ENCODE measurements at places on chromosomes 6 and 20.
A peak's percentile ranks its signal among the peaks of the same experiment; 100 is the strongest.

GRCh38 chr6:73879501-73880293, 183.7 kb downstream of the CD109 start:
- no peak for DNase-seq

DNA sequence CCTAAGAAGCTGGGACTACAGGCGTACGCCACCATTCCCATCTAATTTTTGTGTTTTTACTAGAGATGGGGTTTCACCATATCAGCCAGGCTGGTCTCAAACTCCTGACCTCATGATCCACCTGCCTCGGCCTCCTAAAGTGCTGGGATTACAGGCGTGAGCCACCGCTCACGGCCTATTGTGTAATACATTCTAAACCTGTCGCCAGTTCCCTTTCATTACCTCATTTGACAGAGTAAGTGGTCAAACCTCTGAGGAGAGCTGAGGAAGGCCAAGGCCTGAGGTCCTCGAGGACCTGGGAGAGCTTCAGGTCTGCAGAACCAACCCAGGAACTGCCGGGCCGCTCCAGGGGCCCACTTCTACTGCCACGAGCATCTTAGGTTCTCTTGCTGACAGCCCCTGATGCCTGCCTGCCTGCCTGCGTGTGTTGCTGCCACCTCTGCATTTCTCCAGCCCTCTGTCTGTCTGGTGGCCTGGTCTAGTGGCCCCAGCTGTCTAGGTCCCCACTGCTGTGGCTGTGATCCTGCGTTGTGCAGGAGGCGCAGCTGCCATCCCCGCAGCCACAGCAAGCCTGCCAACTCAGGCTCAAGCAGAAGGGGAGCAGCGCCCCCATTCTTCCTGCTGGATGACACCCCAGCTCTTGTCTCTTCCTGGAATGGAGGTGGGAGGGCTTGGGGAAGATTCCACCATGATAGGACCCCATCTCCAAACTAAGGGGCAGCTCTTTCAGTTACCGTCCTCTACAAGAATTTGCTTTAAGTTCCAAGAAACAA, 45.3 kb downstream of the PRR18 start:
- no peak for DNase-seq

DNA sequence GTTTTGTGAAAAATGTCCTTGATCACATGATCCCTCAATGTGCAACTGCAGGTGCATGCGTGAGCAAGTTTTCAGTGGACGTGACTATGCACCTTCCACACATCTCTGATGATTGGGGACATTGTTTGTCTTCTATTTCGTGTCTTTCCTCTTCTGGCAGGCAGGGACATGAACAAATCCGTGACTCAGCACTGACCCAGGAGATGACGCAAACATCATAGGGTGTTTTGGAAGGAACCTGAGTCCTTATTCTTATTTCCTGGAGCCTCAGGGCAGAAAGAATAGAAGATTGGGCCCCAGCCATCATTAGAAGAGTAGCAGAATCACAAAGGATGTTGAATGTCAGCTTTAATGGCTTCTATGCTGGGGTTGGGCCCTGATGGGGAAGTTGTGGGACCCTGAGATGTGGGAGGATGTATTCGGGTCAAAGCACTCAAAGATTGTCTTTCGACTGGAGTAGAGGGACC, 11.9 kb upstream of the SIRPD start:
- peak; percentile 54 for DNase-seq

GRCh38 chr20:62066339-62066982, 780 bp upstream of the TAF4 start:
- peak; percentile 65 for DNase-seq

DNA sequence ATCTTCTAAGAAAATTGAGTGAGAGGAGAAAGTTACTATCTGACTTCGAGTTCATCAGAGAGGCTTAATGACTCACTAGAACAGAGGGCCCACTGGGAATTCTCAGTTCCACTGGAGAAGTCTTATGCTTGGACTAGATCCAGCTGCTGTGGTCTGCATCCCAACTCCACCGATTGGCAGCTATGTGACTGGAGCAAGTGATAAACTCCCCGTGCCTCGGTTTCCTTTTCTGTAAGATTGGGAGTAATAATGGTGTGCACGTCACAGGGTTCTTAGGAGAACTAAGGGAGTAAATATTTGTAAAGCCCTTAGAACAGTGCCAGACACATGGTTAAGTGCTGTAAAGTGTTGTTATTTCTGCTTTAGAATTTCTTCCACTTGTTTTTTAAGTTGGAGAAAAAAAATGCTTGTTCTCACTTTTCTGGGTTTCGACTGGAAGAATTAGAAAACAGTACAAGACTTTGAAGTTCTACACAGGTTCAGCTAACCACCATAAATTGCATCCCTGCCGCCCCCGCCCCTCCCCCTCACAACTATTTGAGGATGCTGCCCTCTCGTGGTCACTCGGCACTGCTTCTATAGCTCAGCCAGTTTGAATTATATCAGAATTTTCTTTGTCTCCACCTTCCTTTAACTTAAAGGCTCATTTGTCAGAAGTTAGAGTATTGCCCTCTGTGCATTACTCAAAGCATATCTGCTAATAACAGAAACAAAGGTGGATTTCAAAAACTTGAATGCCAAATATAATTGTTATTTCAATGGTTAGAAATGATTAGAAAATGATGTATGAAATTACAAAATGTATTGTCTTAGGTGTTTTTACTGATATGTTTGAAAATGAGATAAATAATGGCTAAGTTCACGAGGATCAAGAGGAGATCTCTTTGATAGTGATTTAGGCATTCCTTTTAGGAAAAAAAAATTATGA, 95.0 kb upstream of the IFNGR1 start:
- DNase-seq: peak; percentile 89

Data from aorta (tissue), 5 donors.